Esophagus squamous epithelium (tissue), 5 donors: ENCODE measurements at places on chromosomes 6 and 20. TPM values are rescaled to one million over a fixed set of nuclear protein-coding genes. Genes with fewer than 3 reads are reported as not detected.

DNA sequence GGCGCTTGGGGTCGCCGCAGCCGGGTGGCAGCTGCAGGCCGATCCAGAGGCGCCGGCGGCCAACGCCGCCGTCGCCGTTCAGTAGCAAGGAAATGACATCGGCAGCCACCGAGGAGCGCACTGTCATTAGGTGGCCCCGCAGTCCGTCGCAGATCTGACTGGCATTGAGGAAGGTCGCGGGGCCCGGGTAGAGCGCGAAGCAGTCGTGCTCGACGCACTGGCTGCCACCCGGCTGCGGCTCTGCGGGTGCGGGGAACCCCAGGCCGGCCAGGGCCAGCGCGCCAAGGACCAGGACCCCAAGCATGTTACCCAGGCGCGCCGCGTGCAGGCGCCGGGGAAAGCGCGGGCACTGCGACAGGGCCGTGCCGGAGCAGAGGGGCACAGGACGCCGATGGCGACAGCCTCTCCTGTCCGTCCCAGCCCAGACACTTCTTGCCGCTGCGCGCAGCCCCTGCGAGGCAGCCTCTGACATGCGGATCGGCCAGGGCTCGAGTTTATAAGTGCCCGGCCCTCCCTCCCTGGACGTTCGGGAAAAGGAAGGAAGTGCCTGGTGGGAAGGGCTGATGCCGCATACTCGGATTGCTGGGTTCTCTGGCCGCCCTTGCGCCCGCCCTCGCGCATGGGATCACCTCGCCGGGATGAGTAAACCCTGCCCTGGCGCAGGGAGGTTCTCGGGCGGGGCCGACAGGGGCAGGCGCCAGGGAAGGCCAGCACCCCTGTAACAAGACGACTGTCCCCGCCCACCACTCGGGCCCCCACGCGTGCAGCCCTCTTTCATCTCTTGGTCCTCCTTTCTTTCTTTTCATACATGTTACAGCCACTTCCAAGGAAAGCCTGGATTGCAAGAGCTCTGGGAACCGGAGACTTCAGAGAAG is at the start of gene THBD:
Gene THBD (minus strand): TSS at position 472 of the 875 bp plus-strand sequence. CDS start 168 bp downstream, at position 304.
- no peak for DNase-seq

- no peak for DNase-seq
Measured at GRCh38 chr6:72401865-72402264, 220.0 kb upstream of the KCNQ5 start.

DNA sequence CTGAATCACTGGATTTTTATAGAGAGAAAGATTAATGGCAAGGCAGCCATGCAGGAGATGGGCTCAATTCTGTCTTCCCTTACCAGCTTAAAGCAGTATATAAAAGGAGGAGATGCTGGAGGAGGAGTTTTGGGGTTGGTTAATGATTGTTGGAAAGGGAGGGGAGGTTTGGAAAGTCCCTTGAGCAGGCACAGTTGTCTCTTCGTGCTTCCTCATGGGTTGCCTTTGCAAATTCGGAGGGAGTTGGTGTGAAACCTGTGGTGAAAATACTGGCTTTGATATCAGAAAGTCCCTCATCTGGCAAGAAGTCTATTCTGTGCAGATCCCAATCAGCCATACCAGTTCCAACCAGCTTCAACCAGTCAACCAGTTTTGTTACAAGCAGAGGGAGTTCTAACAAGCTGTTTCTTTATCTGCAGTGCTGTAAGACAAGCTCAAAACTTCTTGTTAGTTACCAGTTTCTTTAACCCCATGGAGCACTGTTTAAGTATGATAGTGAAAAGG is 107.0 kb downstream of the HIVEP1 start:
- no peak for DNase-seq

- no peak for DNase-seq
Measured at GRCh38 chr6:136563386-136564152, 13.3 kb upstream of the MAP7 start.

- no peak for DNase-seq
Measured at GRCh38 chr6:111715321-111715720, 109.6 kb upstream of the TRAF3IP2 start.

The ATAT1 gene
- total RNA-seq: 6.4 TPM

The WFDC13 gene
- total RNA-seq: not detected
